ENCODE measurements at places on chromosomes 11 and 22.

DNA sequence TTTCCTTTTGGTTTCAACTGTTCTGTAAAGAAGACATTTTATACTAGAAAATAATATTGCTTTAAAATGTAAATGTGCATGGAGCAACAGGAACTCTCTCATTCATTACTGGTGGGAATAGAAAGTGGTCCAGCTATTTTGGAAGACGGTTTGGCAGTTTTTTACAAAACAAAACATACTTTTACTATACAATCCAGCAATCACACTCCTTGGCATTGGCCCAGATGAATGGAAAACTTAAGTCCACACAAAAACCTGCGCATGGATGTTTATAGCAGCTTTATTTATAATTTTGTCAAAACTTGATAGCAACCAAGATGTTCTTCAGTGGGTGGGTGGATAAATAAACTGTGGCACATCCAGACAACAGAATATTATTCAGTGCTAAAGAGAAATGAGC, 49.9 kb upstream of the SEPTIN5 start:
- DNase-seq = peak; percentile 49

DNA sequence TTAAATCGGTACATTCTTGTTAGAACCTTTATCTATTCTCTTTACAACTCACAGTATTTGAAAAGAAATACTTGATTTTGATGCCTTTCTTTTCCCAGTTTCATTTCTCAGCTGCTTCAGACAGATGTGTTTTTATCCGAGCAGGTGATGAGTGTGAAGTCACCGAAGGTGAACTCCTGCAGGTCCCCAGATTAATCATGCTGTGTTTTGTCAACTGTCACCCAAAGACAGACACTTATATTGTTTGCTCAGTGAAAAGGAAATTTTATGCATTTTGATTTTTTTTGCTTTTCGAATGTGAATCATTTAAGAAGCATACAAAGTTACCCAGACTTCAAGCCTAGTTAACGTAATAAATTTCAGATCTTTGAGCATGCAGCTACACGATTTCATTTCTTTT, 7.8 kb upstream of the TMPRSS13 start:
- DNase-seq = no peak

- DNase-seq = no peak
Observed at GRCh38 chr11:99601179-99601578, 580.4 kb downstream of the CNTN5 start.

DNA sequence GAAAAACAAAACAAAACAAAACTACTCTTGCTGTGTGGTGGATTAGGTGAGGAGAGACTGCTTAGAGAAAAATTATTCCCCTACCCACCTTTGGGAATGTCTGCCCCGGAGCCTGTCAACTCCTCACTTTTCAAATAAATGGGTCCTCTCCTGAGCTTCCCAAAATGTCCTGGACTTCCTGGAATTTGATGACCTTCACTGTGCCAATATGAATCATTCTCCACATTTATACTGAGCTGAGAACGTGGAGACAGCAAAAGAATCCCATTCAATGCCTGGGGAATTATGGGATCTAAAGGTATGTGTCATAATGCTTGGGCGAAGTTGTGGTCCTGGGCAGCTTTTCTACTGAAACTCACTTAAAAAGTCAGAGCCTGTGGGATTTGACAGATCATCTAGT, 136.8 kb downstream of the KIF18A start:
- peak; percentile 32 for DNase-seq

All from fibroblast of skin of back (primary cell).